ENCODE measurements at places on chromosomes 4 and X. TPM values are rescaled to one million over a fixed set of nuclear protein-coding genes. Genes with fewer than 3 reads are reported as not detected.

- DNase-seq = no peak
Measured at GRCh38 chr4:76990288-76991080, 40.9 kb downstream of the SEPTIN11 start.

DNA sequence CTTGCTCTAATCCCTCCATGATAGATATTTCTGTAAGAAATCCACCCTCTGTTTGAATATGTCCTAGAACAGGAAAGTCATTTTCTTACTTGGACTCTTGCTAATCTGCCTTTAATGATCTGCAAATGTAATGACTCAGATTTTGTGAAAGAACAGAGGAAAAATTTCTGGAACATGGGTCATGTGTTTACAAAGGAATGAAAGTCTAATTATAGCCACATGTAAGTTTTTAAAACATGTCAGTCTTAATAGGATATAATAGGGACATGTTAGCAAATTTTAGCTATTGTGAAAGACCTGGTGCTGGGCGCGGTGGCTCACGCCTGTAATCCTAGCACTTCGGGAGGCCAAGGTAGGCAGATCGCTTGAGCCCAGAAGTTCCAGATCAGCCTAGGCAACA lies 47.6 kb downstream of the GRK4 start:
- no peak overlapping the region for H3K27ac ChIP-seq
- no peaks in the 10 kb centered on the region for H3K36me3 ChIP-seq
- no peaks in the 10 kb centered on the region for H3K4me1 ChIP-seq
- H3K4me3 ChIP-seq = no peak overlapping the region
- no peak for DNase-seq

DNA sequence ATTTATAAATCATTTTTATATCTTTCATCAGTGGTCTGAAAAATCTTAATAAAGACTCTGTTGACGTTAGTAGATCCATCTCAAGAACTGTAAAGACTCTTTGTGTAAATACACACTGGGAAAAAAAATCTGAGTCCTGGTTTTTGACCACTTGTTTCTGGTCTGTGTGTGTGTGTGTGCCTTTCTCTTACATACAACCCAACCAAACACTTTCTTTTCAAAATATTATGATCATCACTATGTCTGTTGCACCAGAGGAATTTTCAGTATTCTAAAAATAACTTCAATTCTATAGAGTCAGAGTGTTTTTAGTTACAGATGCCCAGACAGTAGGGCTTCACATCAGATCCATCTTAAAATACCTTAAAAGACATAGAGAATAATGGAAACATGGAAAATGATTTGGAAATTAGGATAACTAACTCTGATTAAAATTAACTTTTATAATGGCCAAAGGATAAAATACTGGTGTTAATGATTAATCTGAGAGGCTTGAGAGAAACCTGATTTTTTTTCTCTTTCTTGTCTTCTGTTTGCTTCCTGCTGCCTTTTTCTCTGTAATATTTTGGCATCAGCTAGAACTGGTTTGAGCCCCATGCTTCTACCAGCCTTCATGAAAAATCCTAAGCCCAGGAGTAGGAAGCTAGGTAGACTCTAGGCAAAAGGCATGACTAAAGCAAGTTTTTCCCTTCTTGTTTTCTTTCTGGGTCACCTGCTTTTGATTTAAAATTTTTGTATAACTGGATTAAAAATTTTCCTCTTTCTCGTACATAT lies 99.7 kb downstream of the ATXN3L start:
- H3K27me3 ChIP-seq = no peaks in the 10 kb centered on the region
- H3K4me3 ChIP-seq = no peak overlapping the region
- no peaks in the 10 kb centered on the region for H3K36me3 ChIP-seq

- DNase-seq = no peak
- no peaks in the 10 kb centered on the region for H3K27me3 ChIP-seq
- H3K4me1 ChIP-seq = no peaks in the 10 kb centered on the region
- no peaks in the 10 kb centered on the region for H3K36me3 ChIP-seq
- no peak overlapping the region for H3K4me3 ChIP-seq
Measured at GRCh38 chr4:4762909-4763821, 96.3 kb upstream of the MSX1 start.

DNA sequence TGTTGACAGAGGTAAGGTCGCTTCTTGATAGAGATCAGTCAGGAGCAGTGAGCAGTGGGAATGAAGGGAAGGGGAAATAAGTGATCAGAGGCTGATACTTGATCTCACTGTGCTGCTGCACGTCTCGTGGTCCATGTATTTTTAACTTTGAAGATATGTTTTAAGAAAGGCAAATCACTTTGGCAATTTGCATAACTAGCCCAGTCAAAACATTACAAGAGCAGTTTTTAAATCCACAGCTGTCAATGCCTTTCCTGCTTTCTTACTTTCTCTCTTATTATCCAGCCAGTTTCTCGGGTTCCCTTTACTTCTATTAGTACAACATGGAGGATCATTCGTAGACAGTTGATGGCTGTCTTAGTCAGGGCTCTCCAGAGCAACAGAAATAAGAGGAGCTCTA lies 472.8 kb downstream of the TMA16 start:
- no peaks in the 10 kb centered on the region for H3K36me3 ChIP-seq
- no peaks in the 10 kb centered on the region for H3K27me3 ChIP-seq
- no peak overlapping the region for H3K4me3 ChIP-seq
- no peak for DNase-seq

GRCh38 chr4:169849456-169849855 lies 91.7 kb upstream of the HPF1 start:
- no peaks in the 10 kb centered on the region for H3K27me3 ChIP-seq
- H3K4me1 ChIP-seq = no peaks in the 10 kb centered on the region
- no peak overlapping the region for H3K4me3 ChIP-seq
- no peak overlapping the region for H3K27ac ChIP-seq
- DNase-seq = no peak
- no peaks in the 10 kb centered on the region for H3K36me3 ChIP-seq

DNA sequence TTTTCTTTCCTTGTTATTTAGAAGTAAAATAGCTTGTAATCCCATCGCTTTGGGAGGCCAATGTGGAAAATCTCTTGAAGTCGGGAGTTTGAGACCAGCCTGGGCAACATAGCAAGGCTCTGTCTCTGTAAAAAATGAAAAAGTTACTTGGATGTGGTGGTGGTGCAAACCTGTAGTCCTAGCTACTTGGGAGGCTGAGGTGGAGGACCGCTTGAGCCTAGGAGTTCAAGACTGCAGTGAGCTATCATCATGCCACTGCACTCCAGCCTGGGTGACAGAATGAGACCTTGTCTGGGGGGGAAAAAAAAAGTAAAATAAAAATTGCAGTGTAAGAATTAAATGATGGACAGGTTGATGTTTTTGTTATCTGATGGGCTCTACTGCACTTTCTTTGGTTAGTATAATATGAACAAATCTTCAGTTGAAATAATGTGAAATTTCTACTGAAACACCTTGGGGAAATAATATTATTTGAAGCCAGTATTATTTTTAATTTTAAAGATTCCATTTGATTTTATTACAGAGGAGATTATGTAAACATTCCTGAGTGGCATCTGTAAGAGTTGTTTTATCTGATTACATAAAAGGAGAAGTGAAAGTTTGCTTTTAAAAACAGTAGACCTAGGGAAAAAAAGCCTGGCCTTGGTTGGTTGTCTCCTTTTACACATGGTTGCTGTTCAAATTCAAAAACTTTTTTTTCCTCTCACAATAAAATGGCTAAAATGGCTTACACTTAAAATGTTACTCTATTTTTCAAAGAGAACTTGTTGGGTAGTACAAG lies 10.5 kb upstream of the NDUFC1 start:
- H3K27ac ChIP-seq = no peak overlapping the region
- H3K36me3 ChIP-seq = no peaks in the 10 kb centered on the region
- no peak for DNase-seq
- no peaks in the 10 kb centered on the region for H3K4me1 ChIP-seq
- H3K27me3 ChIP-seq = no peaks in the 10 kb centered on the region
- no peak overlapping the region for H3K4me3 ChIP-seq

DNA sequence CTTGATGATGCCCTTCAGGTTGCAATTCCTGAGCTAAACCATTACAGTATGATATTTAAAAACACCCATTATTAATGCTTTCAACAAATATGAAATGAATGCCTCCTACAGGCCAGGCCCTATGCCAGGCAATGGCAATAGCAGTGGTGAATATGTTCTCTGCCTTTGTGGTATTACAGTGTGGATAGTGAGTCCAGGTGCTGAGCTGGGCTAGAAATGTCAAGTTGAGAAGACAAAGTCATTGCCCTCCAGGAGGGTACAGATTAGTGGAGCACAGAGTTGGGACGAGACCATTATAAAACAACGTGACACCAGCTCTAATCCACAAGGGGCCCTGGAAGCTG lies 81.9 kb downstream of the RBM47 start:
- no peaks in the 10 kb centered on the region for H3K36me3 ChIP-seq
- peak overlapping the region; percentile 59 for H3K27ac ChIP-seq
- DNase-seq = no peak
- H3K4me3 ChIP-seq = no peak overlapping the region
- no peaks in the 10 kb centered on the region for H3K27me3 ChIP-seq

DNA sequence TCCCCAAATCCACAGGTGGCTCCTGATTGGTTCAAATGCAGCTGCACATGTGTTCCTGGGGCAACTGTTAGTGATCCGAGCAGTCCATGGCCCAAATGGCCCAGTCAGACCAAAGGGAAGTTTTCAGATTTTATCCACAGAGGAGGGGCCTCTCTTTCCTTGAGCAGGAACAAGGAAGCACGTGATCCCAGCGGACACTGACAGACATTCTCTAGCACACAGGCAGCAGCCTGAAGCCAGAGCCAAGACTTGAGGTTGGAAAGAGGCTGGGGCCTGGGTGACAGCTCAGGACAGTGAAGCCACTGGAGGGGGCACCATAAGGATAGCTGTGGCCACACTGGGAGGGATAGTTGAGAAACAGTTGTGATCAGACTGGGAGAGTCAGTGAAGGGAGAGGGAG lies 3.5 kb upstream of the ZFP92 start:
- H3K4me3 ChIP-seq = no peak overlapping the region
- H3K4me1 ChIP-seq = no peaks in the 10 kb centered on the region
- no peak overlapping the region for H3K27ac ChIP-seq
- DNase-seq = no peak
- H3K36me3 ChIP-seq = no peaks in the 10 kb centered on the region

GRCh38 chrX:1411326-1411725 lies 19.4 kb upstream of the SLC25A6 start:
- no peaks in the 10 kb centered on the region for H3K27me3 ChIP-seq
- peaks cover 52% of the 10 kb centered on the region for H3K36me3 ChIP-seq
- H3K27ac ChIP-seq = no peak overlapping the region
- no peaks in the 10 kb centered on the region for H3K4me1 ChIP-seq
- DNase-seq = no peak
- H3K4me3 ChIP-seq = no peak overlapping the region

DNA sequence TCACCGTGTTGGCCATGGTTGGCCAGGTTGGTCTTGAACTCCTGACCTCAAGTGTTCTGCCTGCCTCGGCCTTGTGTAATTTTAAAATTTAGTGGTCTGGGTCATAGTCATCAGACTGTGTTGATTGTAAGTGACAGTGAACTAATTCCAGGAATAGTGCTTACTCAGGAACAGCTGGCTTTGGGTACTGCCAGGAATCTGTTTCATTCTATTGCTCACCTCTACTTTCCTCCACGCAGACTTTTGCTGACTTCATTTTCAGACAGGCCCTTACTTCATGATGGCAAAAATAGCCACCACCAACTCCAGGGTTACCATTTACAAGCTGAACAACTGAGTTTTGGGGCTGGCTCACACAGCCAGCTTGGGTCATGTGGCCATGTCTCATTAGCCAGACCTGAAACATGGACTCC lies 54.6 kb downstream of the FNIP2 start:
- no peak overlapping the region for H3K27ac ChIP-seq
- H3K4me1 ChIP-seq = peaks cover 6% of the 10 kb centered on the region
- no peak for DNase-seq

DNA sequence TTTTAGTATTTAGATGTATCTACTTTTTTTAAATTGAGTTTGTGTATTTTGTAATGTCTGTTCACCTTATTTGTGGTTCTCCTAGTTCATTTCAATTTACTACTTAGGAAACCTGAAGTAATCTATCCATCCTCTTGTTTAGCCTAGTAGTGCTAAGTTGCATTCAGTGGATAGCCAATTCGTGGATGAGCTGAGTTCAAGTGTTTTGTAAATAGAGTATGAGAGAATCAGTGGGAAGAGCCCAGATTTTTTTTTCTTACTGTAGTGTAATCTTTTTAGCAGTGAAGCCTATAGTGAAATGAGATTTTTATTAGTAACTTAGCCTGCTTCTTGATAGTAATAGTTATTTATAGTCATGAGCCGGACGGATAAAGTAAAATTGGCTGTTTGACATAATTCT lies 21.7 kb downstream of the STAG2 start:
- no peak for DNase-seq
- H3K27ac ChIP-seq = no peak overlapping the region
- no peaks in the 10 kb centered on the region for H3K27me3 ChIP-seq
- no peak overlapping the region for H3K4me3 ChIP-seq
- no peaks in the 10 kb centered on the region for H3K36me3 ChIP-seq

DNA sequence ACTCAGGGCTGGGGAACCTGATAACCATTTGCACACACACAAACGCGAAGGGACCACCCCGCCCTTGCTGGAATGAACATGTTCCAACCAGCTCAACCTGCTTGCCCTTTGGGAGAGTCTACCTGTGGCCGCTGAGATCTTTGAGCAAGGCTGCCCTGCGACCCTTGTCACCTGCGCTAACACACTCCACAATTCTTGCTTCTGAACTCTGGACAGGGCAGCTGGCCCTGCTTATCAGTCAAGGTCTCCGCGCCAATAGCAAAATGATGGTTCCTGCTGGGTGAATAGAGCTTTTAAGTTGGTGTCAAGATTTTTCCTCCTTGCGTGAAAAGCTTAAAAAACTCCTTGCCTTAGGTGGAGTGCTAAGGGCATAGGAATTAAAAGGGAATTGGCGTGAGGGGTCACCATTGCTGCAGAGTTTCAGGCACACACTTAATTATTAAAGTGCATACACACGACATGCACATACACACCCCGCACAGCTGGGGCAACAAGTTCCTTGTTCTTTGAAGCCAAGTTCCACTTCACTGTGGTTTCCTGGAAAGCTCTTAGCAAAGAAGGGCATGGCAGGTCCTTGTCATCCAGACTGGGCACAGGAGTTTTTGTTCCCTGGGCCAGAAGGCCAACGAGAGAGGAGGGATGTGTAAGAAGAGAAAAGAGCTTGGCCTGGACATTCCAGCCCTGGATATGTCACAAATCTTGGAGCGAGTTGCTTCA lies 207.7 kb downstream of the STIM2 start:
- no peak overlapping the region for H3K27ac ChIP-seq
- no peaks in the 10 kb centered on the region for H3K36me3 ChIP-seq
- DNase-seq = no peak
- no peaks in the 10 kb centered on the region for H3K4me1 ChIP-seq
- no peak overlapping the region for H3K4me3 ChIP-seq

GRCh38 chr4:75985116-75985515 lies 5.6 kb downstream of the SDAD1 start:
- H3K27me3 ChIP-seq = no peaks in the 10 kb centered on the region
- H3K36me3 ChIP-seq = peaks cover 21% of the 10 kb centered on the region
- H3K4me1 ChIP-seq = peaks cover 4% of the 10 kb centered on the region
- DNase-seq = no peak
- H3K4me3 ChIP-seq = no peak overlapping the region

- no peak for DNase-seq
- H3K4me3 ChIP-seq = no peak overlapping the region
- no peaks in the 10 kb centered on the region for H3K27me3 ChIP-seq
- no peaks in the 10 kb centered on the region for H3K4me1 ChIP-seq
- H3K27ac ChIP-seq = no peak overlapping the region
Measured at GRCh38 chr4:98430708-98431403, 169.7 kb downstream of the RAP1GDS1 start.

- no peak overlapping the region for H3K4me3 ChIP-seq
- DNase-seq = no peak
- no peaks in the 10 kb centered on the region for H3K27me3 ChIP-seq
- no peaks in the 10 kb centered on the region for H3K4me1 ChIP-seq
- no peaks in the 10 kb centered on the region for H3K36me3 ChIP-seq
Measured at GRCh38 chrX:7133050-7133440, 14.5 kb upstream of the STS start.

MAP3K15 gene
- total RNA-seq = not detected

PDLIM3 gene
- 15.1 TPM for total RNA-seq

H2AZ1 gene
- total RNA-seq = 68.8 TPM

MAGEA8 gene
- not detected for total RNA-seq

XAGE5 gene
- total RNA-seq = not detected

ADRA2C gene
- 5.0 TPM for total RNA-seq

Data from Peyer's patch (tissue), 4 donors.